ENCODE measurements at places on chromosomes 6 and 20. TPM values are rescaled to one million over a fixed set of nuclear protein-coding genes. Genes with fewer than 3 reads are reported as not detected.
A peak's percentile ranks its signal among the peaks of the same experiment; 100 is the strongest.

GRCh38 chr20:1265226-1265915, 723 bp upstream of the SNPH start:
- H3K4me1 ChIP-seq = peaks cover 7% of the 10 kb centered on the region
- peak overlapping the region; percentile 75 for H3K27ac ChIP-seq
- H3K36me3 ChIP-seq = no peaks in the 10 kb centered on the region
- peaks cover 2% of the 10 kb centered on the region for H3K27me3 ChIP-seq
- no peak for DNase-seq
- H3K4me3 ChIP-seq = peak overlapping the region; percentile 71

- peaks cover 2% of the 10 kb centered on the region for H3K27me3 ChIP-seq
- no peaks in the 10 kb centered on the region for H3K36me3 ChIP-seq
- H3K4me1 ChIP-seq = no peaks in the 10 kb centered on the region
- H3K27ac ChIP-seq = no peak overlapping the region
- DNase-seq = no peak
Measured at GRCh38 chr20:4507288-4507719, 214.4 kb upstream of the PRND start.

- peaks cover 12% of the 10 kb centered on the region for H3K4me1 ChIP-seq
- H3K4me3 ChIP-seq = no peak overlapping the region
- H3K27ac ChIP-seq = peak overlapping the region; percentile 71
Measured at GRCh38 chr6:143759666-143760065, 81.9 kb downstream of the PHACTR2 start.

DNA sequence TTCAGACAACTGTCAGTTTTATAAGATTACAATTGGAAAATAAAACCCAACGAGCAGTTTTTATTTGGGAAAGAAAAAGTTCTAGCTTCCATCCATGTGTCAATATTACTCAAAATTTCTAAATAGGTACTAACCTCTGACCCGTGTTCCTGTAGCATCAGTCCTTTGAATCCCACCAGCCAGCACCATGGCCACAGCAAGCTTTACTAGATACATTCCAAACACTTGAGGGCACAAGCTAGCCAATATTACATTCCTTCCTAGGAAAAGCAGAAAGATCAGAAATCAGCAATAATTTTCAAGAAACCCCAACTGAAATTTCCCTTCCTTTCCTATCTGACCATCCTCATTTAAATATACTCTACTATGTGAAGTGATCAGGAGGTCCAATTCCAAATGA, 19.2 kb downstream of the ASF1A start:
- no peaks in the 10 kb centered on the region for H3K27me3 ChIP-seq
- H3K4me3 ChIP-seq = no peak overlapping the region
- H3K36me3 ChIP-seq = peaks cover 39% of the 10 kb centered on the region
- H3K4me1 ChIP-seq = no peaks in the 10 kb centered on the region
- H3K27ac ChIP-seq = peak overlapping the region; percentile 31

DNA sequence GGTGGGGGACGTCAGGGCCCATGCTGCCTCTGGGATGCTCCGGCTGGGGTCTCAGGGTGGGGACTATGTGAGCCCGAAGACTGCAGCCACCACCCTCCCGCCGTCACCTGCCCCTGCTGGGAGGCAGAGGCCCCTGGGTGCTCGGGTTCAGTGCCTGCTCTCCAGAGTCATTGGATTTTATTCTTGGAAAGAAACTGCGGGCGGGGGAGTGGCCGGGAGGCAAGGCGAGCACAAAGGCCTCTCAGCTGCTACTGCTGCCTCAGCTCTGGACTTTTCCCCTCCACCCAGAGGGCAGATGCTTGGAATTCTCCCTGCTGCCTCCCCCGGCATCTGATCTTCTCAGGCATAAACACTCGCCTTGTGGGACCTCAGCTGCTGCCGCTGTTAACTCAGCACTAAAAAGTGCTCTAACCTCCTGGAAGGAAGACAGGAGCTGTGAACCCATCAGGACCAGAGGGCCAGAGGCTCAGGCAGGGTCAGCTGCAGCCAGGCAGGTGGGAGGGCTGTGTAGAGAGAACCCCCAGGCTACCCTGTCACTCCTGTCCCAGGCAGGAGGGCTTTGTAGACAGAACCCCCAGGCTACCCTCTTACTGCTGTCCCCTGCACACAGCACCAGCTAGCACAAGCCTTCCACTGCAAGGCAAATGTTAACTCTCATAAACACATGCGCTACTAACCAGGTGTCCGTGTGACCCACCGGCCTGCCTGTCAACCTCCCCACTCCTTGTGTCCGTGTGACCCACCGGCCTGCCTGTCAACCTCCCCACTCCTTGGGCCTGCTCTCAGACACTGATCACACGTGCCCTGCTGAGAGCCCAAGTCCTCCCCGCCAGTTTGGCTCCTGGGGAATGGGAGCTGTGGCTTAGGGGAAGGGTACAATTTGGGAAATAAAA, 9.4 kb upstream of the FRMD1 start:
- H3K4me1 ChIP-seq = peaks cover 37% of the 10 kb centered on the region
- H3K4me3 ChIP-seq = no peak overlapping the region
- no peaks in the 10 kb centered on the region for H3K36me3 ChIP-seq
- DNase-seq = peak; percentile 70
- peak overlapping the region; percentile 91 for H3K27ac ChIP-seq

- H3K4me1 ChIP-seq = peaks cover 20% of the 10 kb centered on the region
- no peak for DNase-seq
- no peak overlapping the region for H3K27ac ChIP-seq
- H3K4me3 ChIP-seq = no peak overlapping the region
- no peaks in the 10 kb centered on the region for H3K36me3 ChIP-seq
Measured at GRCh38 chr20:22836211-22836610, 198.9 kb upstream of the SSTR4 start.

DNA sequence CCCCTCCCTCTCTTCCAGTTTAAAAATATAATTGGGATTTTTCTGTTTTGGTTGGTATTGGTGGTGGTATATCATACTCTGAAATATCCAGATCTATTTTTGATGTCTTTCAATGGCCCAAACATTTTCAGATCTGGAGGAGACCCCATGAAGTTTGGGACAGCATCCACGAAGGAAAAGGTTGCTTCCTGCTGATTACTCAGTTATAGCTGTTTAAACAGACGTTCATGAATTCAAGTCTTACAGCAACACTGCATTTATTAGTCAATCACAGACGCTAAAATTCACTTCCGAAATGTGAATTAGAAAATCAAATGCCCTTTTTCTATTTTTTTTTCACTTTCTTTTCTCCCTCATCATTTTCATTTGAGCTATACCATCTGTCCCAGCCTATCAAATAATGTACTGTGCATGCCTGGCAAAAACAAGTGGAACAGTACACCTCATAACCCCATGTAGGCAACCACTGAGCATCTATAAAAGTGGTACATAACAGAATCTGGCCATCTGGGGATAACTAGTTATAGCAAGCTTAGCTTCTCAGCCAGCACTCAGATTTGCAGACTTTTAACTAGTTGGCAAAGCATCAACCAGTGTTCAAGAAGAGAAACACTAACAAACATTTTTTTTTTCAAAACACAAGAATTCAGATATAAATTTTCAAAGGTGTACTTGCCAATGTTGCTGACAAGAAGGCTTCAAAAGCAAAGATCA, 124.5 kb downstream of the HIVEP2 start:
- peak overlapping the region; percentile 37 for H3K4me3 ChIP-seq
- no peaks in the 10 kb centered on the region for H3K27me3 ChIP-seq
- H3K4me1 ChIP-seq = peaks cover 39% of the 10 kb centered on the region
- H3K27ac ChIP-seq = peak overlapping the region; percentile 80
- DNase-seq = no peak

The CENPW gene
- total RNA-seq = 23.3 TPM

The KHDC1 gene
- 10.2 TPM for total RNA-seq

The SYCP2 gene
- 1.8 TPM for total RNA-seq

The ISM1 gene
- total RNA-seq = 5.0 TPM

The CASS4 gene
- 0.67 TPM for total RNA-seq

The CD83 gene
- 7.2 TPM for total RNA-seq

All from mesothelial cell of epicardium (in vitro differentiated cells).